ENCODE measurements at places on chromosomes 12 and 14.

- DNase-seq: no peak
Measured at GRCh38 chr14:29798108-29798663, 129.5 kb downstream of the PRKD1 start.

DNA sequence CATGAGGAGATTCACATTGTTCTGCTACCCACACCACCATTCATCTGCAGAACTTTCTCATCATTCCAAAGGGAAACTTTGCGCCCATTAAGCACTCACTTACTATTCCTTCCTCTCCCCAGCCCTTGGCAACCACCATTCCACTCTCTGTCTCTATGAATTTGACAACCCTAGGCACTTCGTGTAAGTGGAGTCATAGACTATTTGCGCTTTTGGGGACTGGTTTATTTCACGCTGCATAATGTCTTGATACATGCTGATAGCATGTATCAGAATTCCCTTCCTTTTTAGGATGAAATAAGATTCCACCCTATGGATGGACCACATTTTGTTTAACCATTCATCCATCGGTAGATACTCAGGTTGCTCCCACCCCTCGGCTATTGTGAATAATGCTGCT, 4.5 kb upstream of the EML1 start:
- no peak for DNase-seq

DNA sequence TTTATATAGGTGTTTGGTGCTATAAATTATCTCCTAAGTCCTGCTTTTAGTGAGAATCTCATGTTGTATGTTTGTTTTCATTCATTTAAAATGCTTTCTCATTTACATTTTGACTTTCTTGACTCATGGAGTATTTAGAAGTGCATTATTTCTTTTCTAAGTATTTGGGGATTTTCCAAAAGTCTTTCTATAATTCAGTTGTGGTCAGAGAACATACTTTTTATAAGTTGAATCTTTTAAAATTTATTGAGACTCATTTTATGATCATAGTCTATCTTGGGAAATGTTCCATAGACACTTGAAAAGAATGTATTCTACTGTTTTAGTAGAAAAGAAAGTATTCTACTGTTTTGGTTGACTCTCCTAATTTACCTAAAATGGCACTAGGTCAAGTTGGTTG, 168.2 kb downstream of the AKAP6 start:
- DNase-seq: no peak

DNA sequence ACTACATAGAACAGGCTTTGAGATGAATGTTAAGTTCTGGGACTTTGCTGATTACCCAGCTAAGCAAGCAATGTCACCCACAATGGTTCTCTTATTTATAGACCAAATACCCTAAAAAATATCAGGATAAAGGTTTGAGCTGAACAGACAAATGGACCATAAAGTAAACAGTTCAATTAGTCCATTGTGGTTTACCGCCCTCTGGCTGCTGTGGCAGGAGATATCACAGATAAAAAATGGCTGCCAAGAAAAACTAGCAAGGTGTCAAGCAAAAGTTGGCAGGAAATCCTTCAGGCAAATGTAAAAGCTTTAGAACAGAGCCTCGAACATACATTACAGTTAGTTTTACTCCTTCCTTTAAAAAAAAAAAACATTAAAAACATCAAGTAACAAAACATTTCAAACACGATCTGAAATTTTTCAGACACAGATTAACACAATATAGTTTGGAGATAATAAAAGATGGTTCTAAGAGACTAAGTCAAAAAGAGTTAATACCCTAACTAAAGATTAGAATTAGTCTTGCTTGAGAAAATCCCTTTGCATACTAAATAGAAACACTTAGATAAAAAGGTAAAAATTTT, 41.3 kb downstream of the MED13L start:
- DNase-seq: peak; percentile 26

GRCh38 chr12:49019443-49020324, 1.1 kb upstream of the PRKAG1 start:
- no peak for DNase-seq

DNA sequence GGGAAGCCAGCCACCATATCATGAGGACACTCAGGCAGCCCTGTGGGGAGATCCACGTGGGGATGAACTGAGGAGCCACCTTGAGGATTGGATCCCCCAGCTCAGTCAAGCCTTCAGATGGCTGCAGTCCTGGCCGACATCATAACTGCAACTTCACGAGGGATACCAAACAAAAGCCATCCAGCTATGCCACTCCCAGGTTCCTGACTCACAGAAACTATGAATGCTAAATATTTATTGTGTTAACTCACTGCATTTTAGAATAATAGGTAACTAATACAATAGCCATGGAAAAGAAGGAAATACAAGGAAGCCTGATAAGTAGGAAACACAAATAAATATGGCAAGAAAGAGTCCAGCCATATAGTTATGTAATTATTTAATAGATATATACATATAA, 42.1 kb upstream of the FAM222A start:
- no peak for DNase-seq

DNA sequence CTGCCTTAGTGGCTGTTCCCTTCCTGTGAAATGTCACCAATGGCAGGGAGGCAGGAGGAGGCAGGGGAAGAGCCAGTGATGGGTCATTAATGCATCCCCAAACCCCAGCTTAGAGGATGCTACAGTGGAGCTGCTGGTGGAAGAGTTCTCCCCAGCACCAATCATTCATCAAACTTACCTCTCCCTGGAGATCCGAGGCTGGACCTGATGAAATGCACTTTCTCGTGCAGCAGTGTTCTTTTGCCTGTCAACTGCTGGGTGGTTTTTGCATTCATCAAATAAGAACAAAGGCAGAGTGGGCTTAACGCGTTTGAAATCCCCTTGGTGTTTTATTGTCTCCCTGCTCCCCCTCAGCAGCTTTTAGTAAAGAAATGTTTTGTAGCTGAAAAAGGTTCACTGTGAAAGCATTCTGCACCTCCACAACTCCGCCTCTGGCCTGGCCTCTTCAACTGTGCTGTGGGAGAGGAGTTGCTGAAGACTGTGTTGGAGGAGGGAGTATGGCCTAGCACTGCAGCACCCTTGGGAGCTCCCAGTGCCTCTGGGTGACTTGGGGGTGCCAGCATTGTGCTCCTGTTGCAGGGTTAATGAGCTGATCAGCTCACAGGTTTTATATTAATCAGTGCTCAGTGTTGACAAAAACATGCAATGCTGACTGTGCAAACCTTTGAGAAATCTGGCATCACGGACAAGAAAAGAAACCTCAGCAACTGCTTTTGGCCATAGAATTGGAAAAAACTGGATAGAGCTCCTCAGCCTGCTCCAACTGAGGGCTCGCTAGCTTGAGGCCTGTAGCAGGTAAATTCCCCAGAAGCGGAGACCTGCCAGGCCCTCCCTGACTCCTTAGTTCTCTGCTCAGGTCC, 14.4 kb downstream of the TSPAN9 start:
- DNase-seq: no peak

GRCh38 chr12:119589097-119589496, 4.5 kb upstream of the TMEM233 start:
- no peak for DNase-seq

DNA sequence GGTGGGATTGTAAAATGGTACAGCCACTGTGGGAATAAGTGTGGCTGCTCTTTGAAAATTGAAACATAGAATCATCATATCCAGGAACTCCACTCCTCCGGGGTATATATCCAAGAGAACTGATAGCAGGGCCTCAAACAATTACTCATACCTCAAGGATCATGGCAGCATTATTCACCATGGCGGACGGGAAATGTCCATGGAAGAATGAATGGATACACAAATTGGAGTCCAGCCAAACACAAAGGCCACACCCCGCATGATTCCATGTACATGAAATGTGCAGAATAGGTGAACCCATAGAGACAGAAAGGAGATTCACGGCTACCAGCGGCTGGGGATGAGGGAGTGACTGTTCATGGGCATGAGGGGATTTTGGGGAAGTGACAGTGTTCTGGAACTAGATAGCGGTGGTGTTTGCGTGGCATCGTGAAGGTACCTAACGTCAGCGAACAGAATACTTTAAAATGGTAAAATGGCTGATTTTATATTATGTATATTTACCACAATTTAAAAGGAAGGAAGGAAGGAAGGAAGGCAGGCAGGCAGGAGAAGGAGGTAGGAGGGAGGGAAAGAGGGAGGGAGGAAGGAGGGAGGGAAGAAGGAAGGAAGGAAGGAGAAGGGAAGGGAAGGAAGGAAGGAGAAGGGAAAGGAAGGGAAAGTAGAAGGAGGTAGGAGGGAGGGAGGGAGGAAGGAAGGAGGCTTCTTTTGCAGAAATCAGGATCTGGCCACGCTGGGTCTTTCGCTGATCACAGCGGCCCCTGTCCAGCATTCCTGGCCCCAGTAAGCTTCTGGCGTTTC, 14.1 kb upstream of the NCOR2 start:
- DNase-seq: no peak

- DNase-seq: no peak
Measured at GRCh38 chr14:102565959-102566358, 26.5 kb upstream of the RCOR1 start.
